ENCODE measurements at places on chromosomes 3 and 15.

GRCh38 chr15:101618851-101619614 lies 33.1 kb downstream of the TM2D3 start:
- no peak for DNase-seq

- no peak for DNase-seq
These were observed 24.9 kb downstream of the BLM start for GRCh38 chr15:90742087-90742486.

DNA sequence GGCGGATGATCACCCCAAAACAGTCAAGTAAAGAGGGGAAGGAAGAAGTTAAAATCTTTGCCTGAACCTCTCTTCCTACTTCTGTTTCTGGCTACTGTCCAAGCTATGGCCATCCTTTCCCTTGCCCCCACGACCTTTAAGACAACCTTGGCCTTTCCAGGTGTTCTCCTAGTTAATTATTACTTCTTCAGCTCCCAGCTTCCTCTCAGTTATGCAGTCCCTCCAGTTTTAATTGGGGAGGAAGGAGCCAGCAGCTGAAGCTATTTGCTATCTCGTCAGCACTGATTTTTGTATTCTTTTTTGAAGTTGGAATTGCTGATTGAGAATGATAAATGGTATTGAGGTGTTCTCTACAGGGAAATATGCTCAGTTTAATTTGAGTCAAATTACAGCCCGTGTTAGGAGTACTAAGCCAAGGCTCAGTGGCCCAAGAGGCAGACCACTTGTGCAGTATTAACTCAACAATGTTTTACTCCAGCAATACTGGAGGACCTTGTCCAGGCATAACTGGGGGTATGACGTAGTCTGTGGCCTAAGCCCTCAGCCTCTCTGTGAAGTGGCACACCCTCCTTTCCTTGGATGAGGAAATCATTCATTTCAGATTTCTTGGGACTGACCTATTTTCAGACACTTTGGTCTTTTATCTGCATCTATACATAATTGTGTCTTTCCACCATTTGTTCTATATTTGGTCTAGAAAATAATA lies 336.9 kb downstream of the SLC9A9 start:
- DNase-seq, result no peak

DNA sequence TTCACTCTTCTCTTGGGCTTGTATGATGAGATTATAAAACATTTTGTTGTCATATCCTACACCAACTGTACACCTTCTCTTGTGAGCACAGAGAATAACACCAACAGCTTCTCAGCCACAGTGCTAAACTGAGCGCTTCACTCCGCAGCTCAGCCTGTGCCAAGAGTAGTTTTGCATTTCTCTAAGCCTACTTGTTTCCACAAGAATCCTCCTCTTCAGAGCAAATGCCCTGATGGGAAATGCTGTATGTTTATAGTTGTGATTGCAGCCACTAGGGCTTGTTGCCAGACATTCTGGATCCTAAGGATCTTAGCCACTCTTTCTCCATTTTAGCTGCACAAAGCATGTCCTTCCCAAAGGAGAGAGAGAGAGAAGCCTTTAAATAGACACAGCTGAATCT lies 138.8 kb upstream of the PLXND1 start:
- no peak for DNase-seq

DNA sequence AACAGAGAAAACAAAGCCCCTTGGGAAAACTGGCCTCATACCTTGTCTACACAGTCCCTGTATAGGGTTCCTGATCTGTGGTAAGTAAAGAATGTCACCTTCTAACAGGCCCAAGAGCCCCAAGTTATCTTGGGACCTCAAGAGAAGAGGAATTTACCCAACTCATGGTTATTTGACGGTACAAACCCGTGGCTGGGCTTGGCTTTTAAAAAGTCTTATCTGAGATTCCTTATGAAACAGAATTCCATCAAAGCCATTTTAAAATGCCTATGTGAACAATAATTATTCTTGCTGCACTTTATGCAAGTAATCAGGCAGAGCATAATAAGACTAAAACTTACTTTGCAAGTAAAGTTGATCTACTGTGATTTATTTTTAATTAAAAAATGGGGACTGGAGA lies 13.9 kb upstream of the SORD start:
- no peak for DNase-seq

DNA sequence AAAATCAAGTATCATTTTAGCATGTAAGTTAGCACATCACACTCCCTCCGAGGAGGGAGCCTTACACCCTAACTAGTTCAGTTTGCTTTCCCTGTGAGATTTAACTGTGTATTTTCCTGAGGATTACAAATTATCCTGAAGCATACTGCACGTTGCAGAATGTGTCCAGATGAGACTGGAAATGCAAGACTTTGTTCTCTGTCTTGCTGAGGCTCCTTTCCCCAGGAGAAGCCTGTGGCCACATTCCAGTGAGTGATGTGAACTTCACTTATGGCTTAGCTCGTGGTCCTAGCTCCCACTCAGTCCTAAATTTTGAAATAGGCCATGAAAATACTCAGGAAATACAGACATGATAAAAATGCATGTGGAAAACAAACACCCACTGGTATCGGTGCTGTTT lies 23.7 kb downstream of the PDZRN3 start:
- DNase-seq, result no peak

GRCh38 chr3:53813229-53813628 lies 33.0 kb downstream of the CHDH start:
- no peak for DNase-seq

GRCh38 chr3:155492841-155493240 lies 199.4 kb upstream of the STRIT1 start:
- DNase-seq, result no peak

GRCh38 chr3:172630316-172630715 lies 80.6 kb downstream of the NCEH1 start:
- no peak for DNase-seq

DNA sequence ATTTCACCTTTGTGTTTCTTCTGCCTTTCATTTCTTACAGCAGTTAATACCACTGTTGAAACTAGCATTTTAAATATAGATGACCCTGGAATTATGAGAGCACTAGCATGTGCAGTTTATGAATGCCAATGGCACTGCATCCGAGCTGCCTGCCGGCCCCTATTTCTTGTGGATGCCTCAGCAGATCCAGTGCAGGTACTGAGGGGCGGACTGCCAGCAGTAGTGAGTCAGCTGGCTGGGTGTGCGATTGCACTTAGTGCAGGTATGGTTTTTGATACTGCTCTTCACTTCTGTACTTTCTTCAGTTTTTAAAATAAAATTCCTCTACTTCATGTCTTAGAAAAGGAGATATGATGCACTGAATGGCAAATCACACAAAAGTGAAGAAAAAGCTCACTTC lies 453.0 kb downstream of the DIPK2A start:
- DNase-seq, result no peak

- no peak for DNase-seq
These were observed 367 bp upstream of the TARS3 start for GRCh38 chr15:101724675-101725005.

DNA sequence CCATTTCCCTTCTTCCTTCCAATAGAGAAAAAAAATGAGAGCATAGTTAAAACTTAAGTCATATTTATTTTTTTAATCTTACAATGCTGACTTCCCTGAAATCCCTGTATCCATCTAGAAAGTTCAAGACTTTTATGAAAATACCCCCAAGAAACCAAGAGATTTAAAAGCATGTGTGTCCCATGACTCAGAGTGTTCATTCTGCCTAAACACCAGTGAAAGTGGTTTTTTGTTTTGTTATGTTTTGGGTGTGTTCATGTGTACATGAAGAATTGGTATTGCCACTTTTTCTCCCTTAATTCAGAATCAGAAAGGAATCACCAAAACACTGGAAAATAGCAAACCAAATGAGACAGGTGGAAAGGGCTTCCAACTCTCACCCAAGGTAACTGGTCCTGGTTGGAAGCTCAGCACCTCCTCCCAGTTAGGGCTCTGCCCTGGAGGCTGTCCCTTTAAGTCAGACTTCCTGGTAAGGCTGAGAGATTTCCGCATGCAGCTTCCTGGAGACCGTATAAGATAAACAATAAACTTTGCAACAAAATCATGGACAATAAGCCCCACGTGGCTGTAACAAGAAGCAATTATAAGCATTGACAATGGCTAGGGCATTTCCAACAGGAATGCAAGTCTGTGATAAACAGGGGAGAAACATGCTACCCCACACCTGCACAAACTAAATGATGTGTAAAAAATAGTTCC lies 121.9 kb upstream of the ARHGEF3 start:
- DNase-seq, result no peak

DNA sequence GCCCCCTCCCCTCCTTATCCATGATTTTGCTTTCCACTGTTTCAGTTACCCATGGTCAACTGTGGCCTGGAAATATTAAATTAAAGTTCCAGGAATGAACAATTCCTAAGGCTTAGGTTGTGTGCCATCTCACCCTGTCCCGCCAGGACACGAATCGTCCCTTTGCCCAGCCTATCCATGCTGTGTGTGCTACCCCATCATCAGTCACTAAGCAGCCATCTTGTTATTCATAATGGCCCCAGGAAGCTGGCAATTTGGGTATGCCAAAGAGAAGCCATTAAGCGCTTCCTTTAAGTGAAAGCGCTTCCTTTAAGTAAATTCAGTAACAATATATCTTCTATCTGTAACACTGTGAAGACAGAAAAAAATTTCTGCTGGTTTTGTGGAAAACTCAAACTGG lies 49.2 kb upstream of the LDHAL6B start:
- DNase-seq, result no peak

DNA sequence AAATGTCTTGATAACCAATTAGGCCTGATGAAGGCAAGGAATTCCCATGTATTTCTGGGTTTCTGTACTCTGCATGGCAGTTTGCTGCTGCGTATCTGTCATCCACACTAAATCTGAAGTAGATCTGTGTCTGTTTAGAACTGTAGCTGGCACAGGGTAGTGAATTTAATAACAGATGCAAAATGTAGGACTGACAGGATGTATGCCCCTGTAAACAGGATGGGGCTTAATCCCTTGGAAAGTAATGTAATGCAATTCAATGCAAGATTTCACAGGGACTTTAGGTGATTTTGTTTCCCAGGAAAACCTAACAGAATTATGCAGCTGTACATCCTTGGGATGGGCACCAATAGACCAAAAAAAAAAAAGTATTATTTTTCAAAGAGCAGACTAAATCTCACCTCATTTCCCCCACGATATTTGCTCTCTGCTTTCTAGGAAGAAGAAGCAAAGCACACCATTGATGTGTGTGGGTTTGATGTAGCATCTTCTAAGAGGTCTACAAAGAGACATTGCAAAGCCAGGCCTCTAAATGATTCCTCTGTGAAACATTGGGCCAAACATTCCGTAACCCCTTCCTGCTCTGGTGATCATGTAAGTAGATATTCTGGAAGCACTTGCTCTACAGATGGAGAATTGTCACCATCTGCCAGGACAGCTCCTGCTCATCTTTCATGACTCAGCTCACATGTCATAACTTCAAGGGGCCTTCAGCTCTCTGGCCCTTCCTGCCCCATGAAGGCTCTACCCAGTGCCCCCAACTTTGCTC lies 464.3 kb upstream of the RGMA start:
- DNase-seq, result no peak

- DNase-seq, result no peak
These were observed 9.2 kb downstream of the NDUFB5 start for GRCh38 chr3:179613807-179614206.

Data from amniotic stem cell (primary cell).